Globus pallidus (tissue), 1 donor: ENCODE measurements at places on chromosomes 7 and 10.

GRCh38 chr10:75525646-75526045 is 94.2 kb downstream of the LRMDA start:
- DNase-seq, result no peak

DNA sequence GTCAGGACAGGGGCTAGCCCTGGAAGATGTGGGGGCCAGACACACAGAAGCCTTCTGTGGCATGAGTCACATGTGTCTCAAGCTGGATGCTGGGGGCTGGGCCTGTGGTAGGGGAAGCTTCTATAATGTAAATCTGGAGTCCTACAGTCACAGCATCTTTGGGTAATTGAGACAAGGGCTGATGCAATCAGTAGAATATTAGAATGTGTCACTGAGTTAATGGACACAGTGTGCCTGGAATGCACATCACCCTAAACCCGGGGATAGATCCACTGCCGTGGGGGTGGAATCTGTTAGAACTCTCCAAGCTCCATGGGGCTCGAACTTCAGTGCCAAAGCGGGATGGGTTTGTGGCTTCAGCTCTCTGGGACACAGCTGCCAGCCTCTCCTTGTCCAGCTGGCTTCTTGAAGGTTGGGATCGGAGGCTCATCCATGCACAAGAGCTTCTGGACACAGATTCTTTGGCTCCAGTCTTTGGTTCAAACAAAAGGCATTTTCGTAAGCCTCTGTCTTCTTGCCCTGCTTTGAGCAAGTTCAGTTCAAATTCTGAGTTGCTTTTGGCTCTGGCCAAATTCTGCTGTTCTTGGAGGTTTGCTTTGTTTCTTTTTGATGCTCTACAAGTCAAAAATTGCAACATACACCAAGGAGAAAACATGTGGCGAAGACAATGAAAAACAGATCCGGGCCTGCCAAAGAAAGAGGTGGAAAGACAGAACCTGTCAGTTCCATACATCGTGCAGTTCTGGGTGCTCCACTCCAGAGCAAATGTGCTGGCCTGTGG is 194.8 kb upstream of the ZNF32 start:
- peak; percentile 43 for DNase-seq

DNA sequence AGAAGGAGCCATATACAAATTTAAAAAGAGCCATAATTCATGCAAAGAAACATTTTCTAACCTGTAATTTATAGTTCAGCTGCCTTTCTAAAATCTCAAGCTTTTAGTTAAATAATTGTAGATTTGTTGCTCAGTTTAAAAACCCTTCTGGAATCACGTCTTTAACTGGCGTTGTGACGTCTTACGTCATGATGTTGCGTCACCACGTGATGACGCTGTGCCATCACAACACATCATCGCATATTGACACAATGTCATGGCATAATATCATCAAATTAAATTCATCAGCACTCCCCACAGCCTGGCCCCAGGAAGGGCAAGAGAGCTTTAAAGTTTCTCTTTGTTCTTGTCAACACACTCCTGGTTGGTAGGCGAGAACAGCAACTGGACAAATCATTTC is 194.8 kb downstream of the GRM8 start:
- DNase-seq, result no peak

DNA sequence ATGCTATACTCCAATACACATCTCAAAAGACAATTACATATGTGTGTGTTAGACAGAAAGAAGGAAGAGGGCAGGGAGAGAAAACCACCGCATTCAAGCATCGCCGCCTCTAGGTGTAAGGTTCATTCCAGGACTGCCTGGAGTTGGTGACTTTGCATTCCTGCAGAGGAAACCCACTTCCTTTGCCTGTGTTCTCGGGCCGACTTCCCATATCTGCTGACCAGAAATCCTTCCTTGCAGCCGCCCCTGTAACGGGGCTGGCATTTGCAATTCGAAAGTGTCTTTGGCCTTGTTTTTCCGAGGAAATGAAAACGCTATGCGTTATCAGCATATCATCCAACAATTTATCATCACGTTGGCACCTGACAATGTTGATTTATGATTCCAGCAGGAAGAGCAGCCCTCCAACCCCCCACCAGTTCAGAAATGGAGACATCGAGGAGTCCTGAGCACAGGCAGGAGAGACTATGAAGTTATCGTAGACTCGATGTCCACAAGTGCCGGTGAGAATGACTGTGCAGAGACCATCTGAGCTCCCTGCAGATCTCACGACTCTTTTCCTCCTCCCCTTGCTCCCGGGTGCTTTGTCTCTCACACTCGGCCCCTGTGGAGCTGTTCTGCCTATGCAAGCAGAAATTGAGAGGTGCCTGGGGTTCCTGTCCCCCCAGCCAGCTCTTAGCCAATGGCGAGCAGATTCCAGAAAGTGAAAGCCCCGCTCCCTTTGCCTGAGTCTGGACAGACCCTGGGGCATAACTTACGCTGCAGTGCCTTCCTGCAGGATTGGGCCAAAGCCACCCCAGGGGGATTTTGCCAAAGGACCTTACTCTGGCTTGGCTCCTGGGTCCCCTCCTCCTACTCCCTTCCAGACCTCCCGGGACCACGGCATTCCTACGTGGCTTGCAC is 68.9 kb upstream of the FOXK1 start:
- no peak for DNase-seq

DNA sequence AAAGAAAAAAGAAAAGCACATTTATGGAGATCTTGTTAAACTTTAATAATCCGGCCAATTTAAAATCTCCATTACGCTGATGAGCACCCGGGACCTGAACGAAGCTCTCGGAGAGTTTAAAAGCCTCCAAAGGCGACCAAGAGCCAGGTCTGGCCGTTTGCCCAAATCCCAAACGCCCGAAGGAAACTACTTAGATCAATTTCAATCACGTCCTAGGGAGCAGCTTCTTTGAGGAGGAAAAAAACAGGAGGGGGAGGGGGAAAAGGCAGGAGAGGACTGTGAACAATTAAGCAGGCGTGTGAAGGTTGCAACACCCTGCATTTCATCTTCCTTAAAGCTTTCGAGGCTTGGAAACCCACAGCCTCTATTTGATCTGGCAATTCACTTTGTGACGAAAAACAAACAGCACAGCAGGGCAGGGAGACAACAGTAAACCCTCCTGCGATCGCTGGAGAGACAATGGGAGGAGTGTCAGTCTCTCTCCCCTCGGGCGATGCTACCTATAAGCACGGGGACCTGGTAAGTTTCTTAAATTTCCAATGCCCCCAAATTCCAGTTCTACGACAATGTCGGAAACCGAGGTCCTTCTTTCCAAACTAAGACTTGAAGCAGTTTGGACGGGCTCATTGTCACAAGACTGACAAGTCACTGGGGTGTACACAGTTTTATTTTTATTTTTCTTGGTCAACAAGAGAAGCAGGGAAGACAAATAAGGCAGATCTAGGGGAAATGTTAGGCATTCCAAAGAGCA is 1.2 kb downstream of the KLF6 start:
- peak; percentile 73 for DNase-seq
